ENCODE measurements at places on chromosomes 4 and X.

- no peak for DNase-seq
These were observed 219.8 kb upstream of the GYPA start for GRCh38 chr4:144360146-144360793.

GRCh38 chr4:24330573-24330972, 253.8 kb downstream of the DHX15 start:
- no peak for DNase-seq

GRCh38 chr4:145723336-145723735, 43.4 kb downstream of the C4orf51 start:
- DNase-seq, result no peak

DNA sequence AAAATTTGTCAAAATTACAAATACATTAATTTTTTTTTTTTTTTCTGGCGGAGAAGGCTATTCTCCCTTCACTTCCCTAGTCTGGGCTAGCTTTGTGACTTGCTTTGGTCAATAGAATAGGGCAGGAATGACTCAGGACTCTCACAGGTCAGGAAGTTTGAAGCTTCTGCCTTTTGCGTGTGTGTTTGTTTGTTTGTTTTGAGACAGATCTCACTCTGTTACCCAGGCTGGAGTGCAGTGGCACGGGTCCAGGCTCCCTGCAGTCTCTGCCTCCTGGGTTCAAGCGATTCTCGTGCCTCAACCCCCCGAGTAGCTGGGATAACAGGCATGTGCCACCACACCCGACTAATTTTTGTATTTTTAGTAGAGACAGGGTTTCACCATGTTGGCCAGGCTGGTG, 55.9 kb upstream of the USP9X start:
- no peak for DNase-seq

DNA sequence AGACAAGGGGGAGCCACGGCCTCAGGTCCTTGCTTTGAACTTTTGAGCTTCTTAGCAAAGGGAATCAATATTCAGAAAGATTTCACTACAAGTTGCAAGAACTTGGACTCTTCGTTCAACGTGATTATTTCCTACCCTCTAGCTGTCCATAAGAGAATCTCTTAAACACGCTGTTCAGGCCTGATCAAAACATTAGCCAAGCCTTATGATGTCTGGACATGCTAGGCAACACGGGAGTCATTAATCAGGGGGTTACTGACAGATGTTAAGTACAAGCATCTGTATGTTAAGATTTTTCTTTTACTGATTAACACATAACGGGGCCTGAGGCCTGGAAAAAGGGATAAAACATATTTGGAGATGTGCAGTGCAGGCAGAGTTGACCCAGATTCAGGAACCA, 138.9 kb upstream of the IL1RAPL2 start:
- DNase-seq, result no peak

- no peak for DNase-seq
These were observed 207.0 kb downstream of the NSUN7 start for GRCh38 chr4:40956721-40957255.

- no peak for DNase-seq
These were observed 16.4 kb downstream of the FHL1 start for GRCh38 chrX:136163689-136164088.

DNA sequence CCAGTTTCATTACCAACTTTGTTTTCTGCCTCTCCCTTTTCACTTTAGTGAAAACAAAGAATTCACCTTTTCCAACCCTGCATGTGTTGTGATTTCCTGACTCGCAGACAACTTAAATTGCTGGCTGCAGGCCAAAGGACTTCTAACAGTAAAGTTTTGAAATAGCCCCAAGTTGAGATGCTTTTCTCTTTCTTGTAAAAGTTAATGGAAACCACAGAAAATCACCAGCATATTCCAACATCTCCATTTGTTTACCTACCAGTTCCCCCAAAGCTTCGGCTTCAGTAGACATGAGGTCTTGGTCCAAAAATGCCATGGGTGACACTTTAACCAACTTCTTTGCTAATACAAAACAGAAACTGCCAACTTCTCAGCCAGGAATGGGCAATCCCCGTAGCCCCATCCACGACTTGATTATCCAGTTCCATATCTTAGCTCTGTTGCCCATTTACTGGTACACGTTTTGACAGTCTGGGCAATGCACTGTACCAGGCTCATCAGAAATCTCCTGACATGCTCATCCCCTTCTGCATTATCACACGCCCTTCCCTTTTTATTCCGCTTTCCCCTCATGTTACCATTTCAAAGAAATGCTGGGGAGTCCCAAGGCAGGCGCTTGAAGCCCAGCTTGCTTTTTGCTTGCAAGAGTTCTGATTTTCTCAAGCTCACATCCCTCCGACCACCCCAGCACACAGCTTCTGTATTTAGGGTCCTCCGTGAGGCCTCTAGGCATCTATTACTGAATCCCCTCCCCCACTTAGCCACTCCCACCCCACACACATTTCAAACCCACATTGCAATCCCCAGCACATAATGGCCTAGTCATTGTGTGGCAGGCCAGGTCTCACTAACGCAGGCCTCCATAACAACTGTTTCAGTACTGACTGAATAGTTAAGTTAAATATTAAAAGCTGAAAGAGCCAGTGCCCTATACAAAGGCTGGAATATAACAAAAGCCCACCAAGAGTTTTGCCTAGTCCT, 137.9 kb upstream of the S100G start:
- DNase-seq, result no peak

- no peak for DNase-seq
These were observed 45.9 kb upstream of the MTMR1 start for GRCh38 chrX:150647331-150647730.

DNA sequence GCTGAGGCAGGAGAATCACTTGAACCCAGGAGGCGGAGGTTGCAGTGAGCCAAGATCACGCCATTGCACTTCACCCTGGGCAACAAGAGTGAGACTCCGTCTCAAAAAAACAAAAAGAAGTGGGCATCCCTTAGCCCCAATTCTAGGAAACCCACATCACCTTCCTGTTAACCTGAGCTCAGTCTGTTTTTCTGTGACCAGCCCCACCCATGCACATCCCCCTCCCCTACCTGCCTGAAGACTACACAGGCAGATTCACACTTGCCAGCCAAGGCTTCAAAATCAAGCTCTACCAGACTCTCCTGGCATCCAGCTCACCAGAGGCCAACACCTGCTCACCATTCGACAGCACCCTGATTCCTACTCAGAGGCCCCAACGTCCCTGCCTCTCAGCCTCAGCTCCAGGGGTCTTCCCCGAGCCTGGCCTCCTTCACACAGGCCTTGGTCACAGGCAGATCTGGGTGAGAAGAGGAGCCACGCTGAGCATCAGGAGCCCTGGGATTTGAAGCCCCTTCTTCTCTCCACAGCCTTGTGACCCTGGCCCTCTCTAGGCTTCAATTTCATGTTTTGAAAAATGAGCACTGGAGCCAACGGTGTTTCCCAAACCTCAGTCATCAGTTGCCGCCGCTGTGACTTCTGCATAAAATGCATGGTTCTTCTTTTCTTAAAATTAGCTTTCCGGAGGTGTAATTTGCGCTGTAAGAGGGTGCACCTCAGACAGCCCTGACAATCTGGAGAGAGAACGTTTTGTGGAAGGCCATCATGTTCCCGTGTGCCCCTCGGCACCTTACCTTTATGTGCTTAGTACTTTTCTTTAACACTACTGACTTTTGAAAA, 47.3 kb downstream of the JAKMIP1 start:
- DNase-seq, result no peak

GRCh38 chr4:21181716-21182115, 481.5 kb downstream of the PACRGL start:
- DNase-seq, result no peak

DNA sequence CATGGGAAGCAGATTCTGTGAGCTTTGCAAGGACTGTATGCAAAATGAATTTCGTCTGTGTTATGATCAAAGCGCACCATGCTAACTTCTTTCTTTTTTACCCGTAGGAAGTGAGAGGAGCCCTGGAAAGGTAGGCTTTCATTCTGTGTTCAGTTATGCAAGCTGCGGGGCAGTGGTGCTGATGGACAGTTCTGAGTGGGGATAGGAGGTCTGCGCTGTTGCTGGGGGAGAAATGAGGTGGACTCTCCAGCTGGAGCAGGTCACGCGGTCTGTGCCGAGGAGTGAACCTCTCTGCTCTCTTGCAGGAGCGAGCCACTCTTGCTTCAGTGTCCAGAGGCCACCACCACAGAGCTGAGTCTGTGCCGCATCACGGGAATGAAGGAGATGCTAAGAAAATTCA, 4.5 kb downstream of the TRIML1 start:
- DNase-seq, result no peak

DNA sequence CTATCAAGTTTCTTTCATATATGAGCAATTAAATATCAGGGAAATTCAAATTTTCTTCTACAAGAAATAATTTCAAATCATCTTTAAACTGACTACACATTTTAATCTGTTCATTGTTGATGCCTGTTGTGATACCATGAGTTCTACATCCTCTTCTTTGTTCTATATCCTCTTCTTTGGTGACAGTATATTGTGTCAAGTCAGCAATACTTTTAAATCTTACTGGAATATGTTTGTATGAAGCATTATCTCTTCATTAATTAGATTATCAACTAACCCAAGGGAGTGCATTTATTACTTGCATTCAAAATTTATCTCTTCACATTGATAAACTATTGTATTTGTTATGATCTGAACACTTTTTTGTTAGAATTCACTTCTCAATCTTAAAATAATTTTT, 275.0 kb upstream of the INTU start:
- DNase-seq, result no peak

- no peak for DNase-seq
These were observed 70.7 kb downstream of the DCAF12L1 start for GRCh38 chrX:126481916-126482315.

DNA sequence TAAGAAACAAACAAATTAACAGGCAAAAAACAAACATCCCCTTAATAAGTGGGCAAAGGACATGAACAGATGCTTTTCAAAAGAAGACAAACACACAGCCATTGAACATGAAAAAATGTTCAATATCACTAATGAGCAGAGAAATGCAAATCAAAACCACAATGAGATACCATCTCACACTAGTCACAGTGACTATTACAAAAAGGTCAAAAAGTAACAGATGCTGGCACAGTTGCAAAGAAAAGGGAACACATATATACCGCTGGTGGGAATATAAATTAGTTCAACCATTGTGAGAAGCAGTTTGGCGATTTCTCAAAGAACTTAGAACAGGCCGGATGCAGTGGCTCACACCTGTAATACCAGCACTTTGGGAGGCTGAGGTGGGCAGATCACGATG, 146.1 kb upstream of the NEIL3 start:
- no peak for DNase-seq

DNA sequence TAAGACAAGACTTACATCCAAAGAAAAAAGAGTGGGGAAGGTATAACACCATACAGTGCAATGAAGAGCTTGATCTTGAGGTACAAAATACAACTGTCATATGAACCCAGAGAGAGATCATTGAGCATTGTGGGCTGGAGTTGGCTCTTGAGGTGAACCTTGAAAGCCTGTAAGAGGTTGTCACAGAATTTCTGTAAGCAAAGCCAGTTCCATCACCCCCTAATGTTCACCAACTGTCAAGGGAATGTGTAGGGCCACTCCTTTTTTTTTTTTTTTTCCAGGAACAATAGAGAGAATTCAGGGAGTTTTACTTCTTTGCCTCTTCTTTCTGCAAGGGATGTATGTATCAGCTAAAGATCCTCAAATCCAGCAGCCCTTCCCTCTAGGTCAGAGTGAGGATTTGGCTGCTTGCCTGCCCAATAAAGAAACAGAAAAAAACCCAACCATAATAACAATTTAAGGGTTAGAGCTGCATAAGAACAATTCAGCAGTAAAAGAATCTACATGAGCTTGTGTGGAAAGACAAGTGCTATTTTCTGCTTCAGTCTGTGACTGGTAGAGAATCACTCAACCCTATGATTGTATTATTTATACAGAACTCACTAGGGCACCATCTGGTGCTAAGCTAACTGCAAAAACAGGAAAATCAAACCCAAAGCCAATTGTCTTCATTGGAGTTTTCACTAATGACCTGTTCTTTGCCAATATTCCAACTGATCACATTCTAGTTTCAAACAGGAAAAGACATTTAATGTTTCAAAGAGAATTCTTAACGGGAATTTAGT, 217.5 kb upstream of the TEX13C start:
- no peak for DNase-seq

- no peak for DNase-seq
These were observed 21.8 kb downstream of the FHL1 start for GRCh38 chrX:136168929-136169735.

DNA sequence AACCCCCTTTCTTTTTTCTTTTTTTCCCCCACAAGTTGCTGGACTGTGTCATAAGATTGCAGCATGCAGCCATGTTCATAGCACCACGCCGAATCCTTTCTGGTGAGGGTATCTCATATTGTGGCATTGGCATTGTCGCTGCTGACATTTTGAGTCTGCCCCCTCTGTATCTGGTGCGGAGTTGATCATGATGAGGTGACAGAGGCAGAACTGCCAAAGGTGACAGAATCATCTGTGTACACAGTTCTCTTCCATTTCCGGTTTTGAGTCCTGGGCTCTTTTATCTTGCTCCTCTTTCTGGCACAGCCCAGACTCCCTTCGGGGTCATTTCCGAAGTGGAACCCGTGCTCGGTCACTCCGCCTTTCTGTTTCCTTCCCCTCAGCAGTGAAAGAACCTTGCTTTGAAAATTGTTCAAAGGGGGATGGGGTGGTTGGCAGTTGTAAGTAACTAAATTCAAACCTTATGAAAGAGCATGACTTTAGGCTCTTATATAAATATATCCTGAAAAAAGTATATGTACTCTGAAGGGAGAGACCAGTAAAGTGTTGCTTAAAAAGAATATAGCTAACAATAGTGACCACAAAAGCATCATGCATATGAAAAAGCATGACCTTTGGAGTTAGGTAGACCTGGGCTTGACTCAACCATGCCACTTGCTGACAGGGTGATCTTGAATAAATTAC, 55.0 kb upstream of the BMP2K start:
- DNase-seq, result peak; percentile 56

GRCh38 chrX:67720344-67720743, 176.5 kb downstream of the AR start:
- DNase-seq, result no peak

- no peak for DNase-seq
These were observed 975.7 kb upstream of the PABPC4L start for GRCh38 chr4:135177321-135177720.

All from activated CD4-positive, alpha-beta T cell treated with anti-CD3 and anti-CD28 coated beads for 36 hours (primary cell).